Vagina (tissue), 2 donors: ENCODE measurements at places on chromosomes 4 and X.

- no peak for DNase-seq
These were observed 345.1 kb upstream of the TACR3 start for GRCh38 chr4:104064646-104065577.

- DNase-seq = no peak
These were observed 39.5 kb upstream of the CD40LG start for GRCh38 chrX:136608295-136608933.

DNA sequence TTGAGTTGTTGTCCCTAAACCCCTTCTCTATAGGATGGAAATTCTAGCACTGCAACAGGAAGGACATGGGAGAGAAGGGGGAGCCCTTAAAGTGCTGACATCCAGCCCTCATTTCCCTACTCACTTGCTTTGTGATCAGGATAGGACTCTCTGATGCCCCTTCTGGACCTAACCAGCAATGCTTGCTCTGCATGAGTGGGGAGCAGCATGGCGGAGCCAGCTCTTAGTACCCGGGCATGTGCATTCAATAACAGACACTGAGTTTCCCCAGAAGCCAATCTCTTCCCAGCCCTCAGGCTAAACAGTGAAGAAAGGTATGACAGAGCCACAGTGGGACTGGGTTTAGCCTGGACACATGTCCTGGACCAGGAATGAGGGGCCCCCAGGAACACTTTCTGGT, 14.0 kb downstream of the SOD3 start:
- peak; percentile 72 for DNase-seq

DNA sequence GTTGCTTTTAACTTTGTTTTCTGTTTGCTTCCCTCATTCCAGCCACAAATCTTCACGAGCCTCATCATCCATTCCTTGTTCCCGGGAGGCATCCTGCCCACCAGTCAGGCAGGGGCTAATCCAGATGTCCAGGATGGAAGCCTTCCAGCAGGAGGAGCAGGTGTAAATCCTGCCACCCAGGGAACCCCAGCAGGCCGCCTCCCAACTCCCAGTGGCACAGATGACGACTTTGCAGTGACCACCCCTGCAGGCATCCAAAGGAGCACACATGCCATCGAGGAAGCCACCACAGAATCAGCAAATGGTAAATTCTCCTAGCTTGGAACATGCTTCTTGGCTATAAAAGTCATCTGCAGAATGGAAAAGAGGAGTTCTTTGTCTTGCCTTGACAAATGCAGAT, 12.6 kb downstream of the AMTN start:
- no peak for DNase-seq

DNA sequence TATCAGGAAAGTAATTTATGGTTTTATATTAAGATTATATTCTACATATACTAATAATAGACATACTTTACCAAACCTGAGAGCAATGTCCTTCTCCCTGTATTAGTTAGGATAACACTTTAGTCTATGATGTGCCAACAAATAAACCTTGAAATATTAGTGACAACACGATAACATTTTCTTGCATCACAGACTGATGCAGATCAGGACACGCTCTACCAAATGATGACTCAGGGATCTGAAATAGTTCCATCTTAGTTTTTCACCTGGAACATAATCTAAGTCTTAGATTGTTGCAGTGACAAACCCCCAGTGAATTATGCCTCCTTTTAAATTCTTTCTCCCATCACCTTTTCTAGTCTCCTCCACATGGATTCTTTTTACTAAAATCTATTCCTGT, 214.2 kb downstream of the CLCN4 start:
- DNase-seq = no peak
